ENCODE measurements at places on chromosomes 7 and 10.
A peak's percentile ranks its signal among the peaks of the same experiment; 100 is the strongest.

- no peak for DNase-seq
Observed at GRCh38 chr10:133509700-133510099, 17.5 kb upstream of the CYP2E1 start.

DNA sequence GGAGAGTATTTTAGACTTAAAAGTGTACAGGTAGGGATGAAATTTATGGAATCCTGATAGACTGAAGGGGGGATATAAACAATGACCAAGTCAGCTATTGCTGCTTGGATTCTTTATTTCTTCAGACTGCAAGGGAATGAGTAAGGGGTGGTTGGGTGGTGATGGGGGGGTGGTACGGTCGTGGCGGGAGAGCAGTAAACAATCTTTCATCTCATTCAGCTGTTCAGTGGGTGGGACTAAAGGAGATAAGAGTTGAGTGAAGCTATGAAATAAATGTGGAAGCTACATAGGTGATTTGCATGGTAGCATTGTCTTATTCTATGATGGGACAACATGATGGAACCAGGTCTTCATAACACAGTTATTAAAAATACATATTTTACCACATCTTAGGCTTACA is 1.8 kb downstream of the SEPTIN7 start:
- DNase-seq, result no peak

DNA sequence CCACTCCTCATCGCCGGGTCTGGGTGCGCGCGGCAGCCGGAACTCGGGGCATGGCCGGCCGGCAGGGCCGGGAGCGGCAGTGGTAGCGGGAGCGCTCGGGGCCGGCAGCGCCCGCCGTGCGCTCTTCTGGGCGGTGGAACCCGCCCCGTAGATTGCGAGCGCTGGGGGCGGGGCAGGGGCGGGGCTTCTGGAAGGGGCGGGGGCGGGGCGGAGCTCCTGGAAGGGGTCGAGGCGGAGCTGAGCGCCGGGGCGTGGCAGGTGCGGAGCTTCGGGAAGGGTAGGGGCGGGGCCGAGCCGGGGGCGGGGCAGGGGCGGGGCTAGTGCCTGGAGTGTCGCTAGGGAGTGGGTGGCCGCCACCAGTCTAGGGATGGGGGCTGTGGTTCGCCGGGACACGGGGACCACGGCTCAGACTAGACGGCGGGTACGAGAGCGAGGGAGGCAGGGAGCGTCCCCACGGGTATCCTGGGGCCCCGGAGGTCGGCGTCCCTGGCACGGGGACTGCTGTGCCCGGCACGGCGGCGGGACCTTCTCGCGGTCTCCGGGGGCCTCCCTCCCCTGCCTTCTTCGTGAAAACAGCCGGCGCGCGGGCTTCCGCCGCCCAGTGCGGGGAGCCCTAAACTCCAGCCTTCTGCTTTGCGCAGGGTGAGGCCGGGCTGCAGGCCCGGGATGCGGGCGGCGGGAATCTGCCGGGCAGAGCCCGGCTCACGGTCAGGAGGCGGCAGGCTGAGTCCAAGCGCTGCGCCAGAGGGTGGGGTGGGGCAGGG is at the start of gene STK32C:
STK32C (minus strand) TSS at position 128 of the 764 bp plus-strand sequence; CDS start at position 11, 117 bp downstream.
- peak; percentile 74 for DNase-seq

DNA sequence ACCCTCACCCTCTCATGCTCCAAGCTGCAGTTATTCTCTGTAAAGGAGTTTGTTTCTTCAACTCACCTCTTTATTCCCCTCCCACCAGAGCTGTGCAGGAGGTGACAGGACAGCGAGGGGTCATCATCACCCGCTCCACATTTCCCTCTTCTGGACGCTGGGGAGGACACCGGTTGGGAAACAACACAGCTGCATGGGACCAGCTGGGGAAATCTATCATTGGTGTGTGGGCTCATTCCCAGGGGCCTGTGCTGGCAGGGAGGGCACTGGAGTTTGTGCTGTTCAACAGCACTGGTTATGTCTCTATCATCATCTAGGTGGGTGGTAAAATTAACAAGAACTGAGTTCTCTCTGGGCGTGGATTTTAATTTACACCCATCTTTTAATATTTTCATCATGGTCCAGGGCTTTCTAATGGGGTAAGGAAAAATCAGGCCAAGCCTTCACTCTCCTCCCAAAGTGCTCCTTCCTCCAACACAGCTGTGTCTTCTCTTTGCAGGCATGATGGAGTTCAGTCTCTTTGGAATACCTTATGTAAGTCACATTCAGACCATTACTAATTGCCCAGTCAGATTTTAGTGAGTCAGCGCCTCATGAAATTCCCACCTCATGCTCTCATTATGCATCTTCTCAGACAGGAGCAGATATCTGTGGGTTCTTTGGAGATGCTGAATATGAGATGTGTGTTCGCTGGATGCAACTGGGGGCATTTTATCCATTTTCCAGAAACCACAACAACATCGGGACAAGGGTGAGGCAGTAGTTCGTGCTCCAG is 61.6 kb downstream of the PRSS58 start:
- DNase-seq, result no peak

- DNase-seq, result no peak
Observed at GRCh38 chr7:57182031-57182430, 49.8 kb upstream of the ZNF479 start.

DNA sequence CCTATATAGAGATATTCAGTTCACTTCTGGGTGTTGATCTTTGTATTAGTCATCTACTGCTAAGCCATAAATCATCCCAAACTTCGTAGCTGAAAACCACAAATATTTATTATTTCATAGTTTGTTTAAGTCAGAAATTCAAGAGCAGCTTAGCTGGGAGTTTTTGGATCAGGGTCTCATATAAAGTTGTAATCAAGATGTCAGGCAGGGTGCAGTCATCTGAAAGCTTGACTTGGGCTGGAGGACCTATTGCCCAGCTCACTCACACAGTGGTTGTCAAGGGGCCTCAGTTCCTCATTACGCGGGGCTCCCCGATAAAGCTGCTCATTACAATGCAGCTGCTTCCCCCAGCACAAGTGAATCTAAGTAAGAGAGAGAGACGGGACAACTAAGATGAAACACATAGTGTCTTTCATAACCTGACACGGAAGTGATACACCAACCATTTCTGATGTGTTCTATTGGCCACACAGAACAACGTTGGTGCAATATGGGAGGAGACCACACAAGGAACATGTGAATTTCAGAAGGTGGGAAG is 15.7 kb downstream of the PPP1R3C start:
- no peak for DNase-seq

- DNase-seq, result no peak
Observed at GRCh38 chr10:71534568-71535194, 138.0 kb downstream of the CDH23 start.

DNA sequence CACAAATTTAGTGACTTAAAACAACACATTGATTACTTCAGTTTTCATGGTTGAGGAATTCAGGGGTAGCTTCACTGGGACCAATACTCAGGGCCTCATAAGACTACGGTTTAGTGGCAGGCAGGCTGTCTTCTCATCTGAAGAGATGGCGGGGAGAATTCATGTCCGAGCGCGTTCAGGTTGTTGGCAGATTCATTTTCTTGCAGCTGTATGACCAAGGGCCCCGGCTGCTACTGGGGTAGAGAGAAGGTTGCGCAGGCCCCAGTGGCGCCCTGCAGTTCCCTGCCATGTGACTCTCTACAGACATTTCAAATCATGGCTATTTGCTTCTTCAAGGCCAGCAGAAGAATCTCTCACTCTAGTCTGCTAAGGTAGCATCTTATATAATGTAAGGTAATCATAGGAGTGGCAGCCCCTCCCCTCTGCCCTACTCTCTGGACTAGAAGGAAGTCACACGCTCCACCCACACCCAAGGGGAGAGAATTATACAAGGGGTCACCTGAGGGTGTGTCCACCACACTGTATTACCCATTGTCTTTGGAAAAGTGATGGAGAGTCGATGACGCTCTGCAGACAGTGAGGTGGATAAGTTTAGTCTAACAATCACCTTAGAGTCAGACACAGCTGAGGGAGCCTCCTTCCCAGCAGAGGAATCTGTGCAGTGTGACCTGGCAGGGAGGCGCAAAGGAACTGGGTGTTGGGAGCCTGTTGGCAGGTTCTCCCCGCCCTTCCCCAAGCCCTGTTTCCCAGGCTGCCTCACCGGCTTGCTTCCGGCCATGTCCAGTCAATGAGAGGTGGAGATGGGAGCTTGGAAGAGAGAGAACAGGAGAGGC is 35.7 kb upstream of the PLEKHA1 start:
- no peak for DNase-seq

- DNase-seq, result no peak
Observed at GRCh38 chr7:6376820-6377219, 70.9 kb downstream of the DAGLB start.

DNA sequence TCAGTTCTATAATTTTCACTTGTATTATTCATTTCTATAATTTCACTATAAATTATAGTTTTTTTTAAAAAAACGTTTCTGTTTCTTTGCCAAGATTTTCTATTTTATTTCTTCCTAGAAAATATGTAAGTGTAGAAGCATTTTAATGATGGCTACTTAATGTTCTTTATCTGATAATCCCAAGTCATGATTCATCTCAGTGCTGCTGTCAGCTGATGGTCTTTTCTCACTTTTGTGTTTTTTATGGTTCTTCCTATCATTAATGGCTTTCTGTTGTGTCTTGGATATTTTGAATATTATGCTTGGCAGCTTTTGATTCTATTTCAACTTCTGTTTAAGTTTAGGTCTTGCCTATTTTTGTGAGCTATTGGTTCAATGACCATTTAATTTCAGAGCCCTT is 268.6 kb downstream of the BAMBI start:
- no peak for DNase-seq

DNA sequence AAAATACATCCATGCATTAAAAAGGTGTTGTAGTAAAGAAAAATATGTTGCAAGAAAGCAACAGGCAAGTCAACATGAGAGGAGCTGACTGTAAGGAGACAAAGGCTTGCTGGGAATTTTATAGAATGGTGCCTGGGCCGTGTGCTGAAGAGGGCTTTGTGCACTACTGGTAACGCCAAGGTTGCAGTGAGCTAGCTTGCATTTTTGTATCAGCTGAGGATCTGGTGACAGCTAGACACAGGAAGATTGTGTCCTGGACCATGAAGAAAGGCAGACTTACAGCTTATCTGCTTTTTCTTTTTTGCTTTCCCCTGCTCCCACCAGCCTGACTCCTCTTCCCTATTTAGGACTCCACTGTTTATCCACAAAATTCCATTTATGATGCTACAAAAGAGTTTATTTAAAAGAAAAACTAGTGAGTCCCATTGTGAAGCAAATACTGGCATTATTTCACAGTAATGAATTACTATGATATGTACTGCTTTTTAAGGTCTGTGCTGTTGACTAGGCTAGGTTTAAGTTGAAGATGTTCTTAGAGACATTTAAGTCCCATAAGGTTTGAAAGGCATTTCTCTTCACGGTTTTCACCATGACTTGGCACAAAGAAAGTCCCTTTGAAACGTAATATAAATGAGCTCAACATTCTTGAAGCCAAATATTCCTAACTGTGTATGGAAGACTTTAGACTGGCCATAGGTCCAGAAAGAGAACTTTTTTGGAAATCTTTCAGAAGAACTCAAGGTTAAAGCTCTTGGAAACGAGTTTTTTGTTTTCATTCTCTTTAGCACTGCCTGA is 88.6 kb downstream of the SEC23IP start:
- no peak for DNase-seq

DNA sequence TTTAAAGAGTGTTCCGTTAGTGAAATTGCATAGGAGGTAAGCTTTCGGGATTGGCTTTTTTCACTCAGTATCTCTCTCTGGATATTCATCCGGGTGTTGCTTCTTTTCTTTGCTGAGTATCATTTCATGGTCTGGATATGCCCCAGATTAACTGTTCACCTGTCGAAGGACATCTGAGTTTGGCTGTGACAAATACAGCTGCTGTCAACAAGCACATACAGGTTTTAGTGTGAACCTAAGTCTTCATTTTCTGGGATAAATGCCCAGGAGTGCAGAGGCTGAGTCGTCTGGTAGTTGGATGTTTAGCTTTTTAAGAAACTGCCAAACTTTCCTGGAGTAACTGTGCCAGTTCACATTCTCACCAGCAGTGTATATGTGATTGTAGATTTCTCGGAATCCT is 5.6 kb downstream of the DOCK1 start:
- DNase-seq, result no peak

GRCh38 chr10:24851629-24852028 is 100.8 kb downstream of the PRTFDC1 start:
- no peak for DNase-seq

- DNase-seq, result peak; percentile 61
Observed at GRCh38 chr10:72171175-72171630, 44.6 kb upstream of the ANAPC16 start.

DNA sequence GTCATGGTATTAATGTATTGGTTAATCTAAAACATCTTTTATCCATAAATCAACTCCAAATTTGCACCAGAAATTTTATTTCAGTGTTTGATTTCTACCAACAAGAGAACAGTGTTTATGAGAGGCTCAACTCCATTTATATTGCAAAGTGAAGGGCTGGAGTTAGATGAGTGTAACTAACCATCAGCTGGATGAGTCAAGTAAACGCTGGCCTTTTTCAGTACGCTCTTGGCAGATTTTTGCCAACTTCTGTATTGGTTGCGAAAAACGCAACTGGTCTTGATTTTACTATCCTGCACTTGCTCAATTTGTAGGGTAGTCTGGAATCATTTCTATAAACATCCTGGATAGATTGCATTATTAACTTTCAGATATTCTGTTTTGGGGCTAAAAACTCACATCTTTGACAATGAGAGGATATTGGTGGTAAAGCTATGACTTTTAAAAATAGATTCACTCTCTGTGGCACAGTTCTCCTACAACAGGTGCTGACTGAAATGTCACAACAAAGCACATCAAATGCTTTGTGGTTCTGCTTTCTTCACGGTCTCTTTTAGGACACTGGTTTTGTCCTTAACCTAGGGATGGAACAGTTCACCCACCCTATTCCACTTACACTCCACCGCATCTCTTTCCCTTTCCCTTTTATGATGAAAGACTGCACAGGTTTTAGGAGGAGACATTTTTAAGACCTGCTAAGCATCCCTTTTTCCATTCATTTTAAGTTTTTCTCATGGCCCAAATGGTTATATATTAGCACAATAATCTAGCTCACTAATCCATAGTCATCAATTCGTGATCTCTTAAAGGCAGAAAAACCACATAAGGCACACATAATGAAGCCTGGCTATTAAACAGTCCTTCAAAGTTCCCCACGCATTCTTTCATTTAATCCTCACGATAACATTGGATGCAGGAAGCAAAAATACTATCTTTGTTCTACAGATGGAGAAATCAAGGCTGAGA is 12.8 kb downstream of the CACNA2D1 start:
- DNase-seq, result peak; percentile 75

DNA sequence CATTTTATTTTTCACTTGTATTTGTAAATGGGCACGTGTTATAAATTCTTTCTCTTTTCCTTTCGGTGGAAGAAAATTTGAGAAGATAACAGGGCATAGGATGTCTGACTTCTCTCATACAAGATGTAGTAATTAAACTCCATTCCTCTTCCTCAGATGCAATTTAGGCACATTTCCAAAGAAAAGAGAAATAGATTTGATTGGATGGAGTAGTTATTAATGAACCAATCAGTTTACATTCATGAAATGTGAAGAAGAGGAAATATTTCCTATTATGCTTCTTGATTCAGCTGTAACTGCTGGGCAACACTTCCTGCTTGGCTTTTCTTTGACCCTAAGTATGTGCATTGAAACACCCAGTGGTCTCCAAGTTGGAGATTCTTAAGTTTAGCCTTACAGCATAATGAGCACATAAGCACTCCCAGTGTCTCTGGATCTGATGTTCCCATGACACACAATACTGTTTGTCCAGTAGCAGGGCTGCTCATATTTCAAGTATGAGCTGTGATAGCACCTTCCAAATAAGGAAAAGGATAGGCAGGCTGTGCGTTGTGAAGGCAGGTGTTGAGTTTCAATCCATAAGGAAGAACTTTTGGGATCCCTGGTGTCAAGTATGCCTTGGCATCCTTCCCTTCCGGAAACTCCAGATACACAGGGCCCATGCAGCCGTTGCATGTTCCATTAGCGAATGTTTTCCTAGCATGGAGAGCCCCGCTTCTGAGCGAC is 33.4 kb upstream of the COBL start:
- DNase-seq, result no peak
